ENCODE measurements at places on chromosomes 2 and 18. TPM values are rescaled to one million over a fixed set of nuclear protein-coding genes. Genes with fewer than 3 reads are reported as not detected.
A peak's percentile ranks its signal among the peaks of the same experiment; 100 is the strongest.

The ZNF385B gene
- total RNA-seq: not detected

The BARD1 gene
- 11.8 TPM for total RNA-seq

The SRD5A2 gene
- total RNA-seq: not detected

DNA sequence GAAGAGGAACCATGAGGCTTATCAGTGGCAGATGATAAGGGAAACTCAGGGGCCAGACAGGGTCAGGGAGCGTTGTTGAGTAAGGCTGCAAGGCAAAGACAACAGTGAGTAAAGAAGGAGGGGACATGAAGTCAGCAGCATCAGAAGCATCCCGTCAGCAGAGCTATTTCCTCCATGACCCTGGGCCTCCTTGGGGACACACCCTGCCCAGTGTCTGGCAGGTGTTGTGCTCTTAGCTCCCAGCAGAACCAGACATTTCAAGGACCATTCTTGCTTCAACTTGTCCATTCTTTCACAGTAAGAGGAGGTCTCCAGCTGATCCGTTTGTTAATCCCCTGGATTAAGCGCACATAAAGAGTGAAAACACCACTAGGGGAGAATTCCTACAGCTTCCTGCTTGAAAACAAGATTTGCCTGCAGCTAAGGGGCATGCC, 88.7 kb upstream of the MEIS1 start:
- DNase-seq: no peak

GRCh38 chr2:43142921-43143438, 83.4 kb downstream of the ZFP36L2 start:
- peak; percentile 46 for DNase-seq

Measured in T-cell (primary cell).